ENCODE measurements at places on chromosomes 6 and 20.

DNA sequence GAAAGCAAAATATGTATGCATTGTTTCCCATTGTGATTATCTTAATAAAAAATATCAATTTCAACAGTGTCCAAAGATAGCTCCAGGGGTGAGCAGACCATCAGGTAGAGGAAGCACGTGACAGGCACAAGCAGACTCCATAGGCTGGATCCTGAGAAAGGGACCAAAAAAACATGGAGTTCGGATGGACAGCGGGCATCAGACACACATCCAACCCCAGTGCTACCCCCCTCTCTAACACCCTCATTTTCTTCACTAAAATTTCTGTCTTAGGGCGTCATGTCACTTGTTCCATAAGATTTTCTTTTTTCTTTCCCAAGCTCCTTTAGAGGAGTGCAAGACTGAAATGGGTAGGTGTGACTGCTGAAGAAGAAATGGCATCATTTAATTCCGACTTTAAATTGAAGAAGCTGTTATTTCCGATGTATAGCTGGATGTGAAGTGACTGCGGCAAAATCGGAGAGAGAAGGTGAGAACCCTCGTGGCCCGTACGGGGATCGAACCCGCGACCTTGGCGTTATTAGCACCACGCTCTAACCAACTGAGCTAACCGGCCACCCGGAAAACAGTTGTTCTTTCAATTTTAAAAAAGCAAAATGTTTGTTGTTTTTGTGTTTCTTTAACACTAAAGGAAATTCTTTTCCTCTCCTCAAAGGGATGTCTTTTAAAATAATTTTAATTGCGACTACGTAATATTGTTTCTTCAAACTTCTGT lies 10.3 kb upstream of the PRSS16 start:
- no peak for DNase-seq

- no peak for DNase-seq
These were observed 10.7 kb upstream of the SLC17A4 start for GRCh38 chr6:25743868-25744267.

GRCh38 chr6:90809035-90809434 lies 222.2 kb upstream of the MAP3K7 start:
- DNase-seq: no peak

DNA sequence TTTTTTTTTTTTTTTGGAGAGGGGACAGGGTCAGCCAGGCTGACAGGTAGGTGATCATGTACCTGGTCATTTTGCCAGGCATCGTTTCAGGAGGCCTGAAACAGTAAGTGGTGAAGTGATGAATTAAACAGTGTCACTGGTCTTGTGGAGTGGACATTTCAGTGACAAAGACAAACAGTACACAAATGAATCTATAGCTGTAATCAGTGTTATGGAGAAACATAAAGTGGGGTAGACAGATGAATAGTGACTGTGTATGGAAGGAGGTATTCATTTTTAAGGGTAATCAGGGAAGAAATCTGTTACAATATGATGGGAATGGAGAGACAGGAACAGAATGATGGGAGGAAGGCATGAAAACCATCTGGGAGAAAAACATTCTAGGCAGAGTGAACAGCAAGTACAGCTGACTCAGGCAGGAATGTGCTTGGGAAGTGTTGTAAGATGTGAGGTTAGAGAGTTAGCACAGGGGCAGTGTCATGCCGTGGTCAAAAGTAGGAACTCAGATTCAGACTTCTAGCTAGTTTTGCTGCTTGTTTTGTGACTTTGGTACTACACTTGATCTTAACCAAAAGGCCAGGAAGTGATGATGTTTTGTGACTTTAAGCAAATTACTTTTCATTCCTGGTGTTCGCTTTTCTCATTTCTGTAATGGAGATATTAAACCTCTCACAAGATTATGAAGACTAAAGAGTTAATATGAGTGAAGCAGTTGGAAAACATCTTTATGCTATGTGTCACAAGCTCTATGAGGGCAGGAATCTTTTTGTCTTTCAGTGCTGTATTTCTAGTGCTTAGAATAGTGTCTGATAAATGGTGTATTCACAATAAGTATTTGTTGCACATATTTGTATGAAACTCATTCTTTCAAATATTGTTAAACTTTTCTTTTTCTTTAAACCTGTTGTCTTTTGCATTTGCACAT lies 43.4 kb downstream of the QKI start:
- DNase-seq: no peak

GRCh38 chr6:112780498-112781096 lies 433.5 kb downstream of the RFPL4B start:
- no peak for DNase-seq

DNA sequence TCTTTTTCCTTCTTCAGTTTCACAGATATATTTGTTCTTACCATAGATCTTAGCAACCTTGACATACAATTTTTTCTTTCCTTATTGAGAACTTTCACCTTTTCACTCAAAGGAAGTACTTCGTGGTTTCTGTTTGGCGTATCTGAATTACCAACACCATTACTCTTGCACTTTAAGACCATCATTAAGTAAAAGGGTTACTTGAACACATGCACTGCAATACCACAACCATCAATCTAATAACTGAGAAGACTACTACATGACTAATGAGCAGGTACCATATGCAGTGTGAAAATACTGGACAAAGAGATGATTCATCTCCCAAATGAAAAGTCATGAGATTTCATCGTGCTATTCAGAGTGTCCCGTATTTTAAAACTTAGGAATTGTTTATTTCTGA lies 21.7 kb upstream of the SENP6 start:
- no peak for DNase-seq

- no peak for DNase-seq
These were observed 144.1 kb downstream of the QRSL1 start for GRCh38 chr6:106773522-106773921.

- no peak for DNase-seq
These were observed 251.8 kb downstream of the BTBD9 start for GRCh38 chr6:38387971-38388370.

- DNase-seq: no peak
These were observed 40.4 kb downstream of the FAM8A1 start for GRCh38 chr6:17640477-17640917.

DNA sequence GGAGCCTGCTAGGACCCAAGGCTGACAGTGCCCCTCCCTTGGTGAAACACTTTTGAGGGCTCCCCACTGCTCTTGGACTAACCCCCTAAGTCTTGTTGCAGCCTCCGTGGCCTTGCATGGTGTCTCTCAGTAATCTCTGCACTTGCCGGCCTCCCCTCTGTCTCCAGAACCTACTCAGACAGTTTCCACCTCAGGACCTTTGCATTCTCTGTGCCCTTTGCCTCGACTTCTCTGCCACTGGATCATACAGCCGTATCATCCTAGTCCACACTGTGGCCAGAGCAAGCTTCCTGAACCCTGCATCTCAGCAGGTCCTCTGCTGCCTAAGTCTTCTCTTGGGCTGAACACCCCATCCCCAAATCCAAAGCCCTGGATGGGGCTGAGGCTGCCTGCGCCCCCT lies 152.0 kb upstream of the PTPN1 start:
- DNase-seq: no peak

DNA sequence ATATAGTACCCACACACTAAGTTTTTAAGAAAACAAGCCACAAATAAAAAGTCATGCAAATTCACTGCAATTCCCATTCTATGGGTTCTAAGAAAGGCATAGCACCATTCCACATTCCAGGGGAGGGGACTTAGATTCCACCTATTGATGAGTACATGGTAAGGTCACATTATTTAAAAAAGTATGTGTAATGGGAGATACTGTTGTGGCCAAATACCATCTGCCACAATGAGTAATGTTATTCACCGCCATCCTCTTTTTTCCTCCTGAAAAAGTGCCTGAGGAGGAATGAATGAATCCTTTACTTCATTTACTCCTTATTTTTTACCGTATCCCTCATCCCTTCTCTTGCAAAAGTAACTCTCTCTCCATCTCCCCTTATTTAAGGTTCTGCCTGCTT lies 27.0 kb upstream of the ADGRF1 start:
- DNase-seq: no peak

- no peak for DNase-seq
These were observed 26.3 kb downstream of the SERINC1 start for GRCh38 chr6:122445274-122445673.

GRCh38 chr6:26575494-26575939 lies 21.2 kb upstream of the ABT1 start:
- no peak for DNase-seq

DNA sequence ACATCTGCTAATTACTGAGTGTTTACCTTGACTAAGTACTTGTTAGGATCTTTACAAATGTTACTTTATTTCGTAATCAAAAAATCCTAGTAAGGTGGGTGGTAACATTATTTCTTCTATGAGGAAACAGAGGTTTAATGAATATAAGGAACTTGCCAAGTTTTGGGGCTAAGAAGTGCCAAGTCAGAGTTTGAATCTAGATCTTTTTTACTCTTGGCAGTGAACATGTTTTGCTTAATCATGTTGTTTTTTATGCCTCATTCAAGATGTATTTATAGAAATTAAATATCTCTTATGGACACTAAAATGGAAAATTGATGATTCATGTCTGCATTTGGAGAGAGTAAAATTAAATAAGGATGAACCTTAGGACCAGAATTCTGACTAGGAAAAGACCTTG lies 393.7 kb downstream of the UTRN start:
- no peak for DNase-seq

- no peak for DNase-seq
These were observed 26.3 kb upstream of the TFAP2A start for GRCh38 chr6:10441004-10441654.

- DNase-seq: no peak
These were observed 204.8 kb upstream of the NOX3 start for GRCh38 chr6:155660251-155660977.

DNA sequence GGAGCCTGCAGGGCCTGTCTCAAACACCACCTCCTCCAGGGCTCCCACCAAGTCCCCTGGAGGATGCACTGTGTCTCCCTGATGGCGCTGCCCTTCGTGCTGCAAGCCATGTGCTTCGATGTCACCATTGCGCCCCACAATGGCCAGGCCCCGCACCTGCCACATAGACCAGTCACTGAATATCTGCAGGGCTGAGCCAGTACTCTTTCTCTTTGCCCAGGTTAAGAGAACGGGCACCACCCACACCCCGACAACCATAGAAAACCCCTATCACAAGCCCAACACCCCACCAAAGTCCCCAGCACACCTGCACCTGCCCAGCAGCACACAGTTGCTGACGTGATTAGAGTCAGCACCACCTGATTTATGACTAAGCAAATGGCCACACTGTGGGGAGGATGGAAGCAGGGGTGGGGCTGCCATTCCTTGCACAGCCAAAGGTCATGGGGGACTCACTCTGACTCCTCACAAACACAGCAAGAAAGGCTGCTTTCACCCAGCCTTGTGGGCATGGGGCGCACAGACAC lies 104.3 kb downstream of the SLC23A2 start:
- no peak for DNase-seq

DNA sequence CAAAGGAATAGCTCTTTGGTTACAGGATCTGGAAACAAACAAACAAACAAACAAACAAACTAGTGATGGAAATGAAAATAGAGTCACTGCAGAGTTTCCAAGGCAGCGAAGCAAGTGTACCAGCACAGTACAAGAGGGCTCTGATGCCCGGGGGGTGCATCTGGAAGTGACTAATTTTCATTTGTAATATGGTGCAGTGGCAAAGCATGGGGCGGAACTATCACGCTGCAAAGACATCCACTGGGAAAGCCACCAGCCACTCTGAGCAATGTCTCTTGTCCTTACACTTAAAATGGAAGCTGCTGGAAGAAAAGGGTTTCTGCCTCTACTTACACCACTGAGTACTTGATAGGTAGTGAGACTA lies 44.4 kb upstream of the NEDD9 start:
- no peak for DNase-seq

DNA sequence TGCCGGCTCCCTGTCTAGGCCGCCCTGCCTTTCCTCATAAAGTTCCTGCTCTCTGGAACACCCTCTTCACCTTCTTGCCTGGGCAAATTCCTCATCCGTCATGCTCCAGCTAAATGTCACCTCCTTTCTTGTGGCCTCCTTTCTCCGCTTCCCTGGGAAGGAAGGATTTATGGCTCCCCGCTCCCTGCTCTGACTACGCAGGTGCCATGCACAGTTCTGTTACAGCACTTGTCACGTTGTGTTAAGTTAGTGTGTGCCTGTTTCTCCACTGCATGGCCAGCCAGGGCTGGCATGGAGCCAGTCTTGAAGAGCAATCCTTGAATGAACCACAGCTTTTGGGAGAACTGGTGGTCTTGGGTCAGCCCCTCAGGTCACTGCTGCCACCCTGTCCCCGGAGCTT lies 61.7 kb downstream of the CD40 start:
- DNase-seq: no peak

DNA sequence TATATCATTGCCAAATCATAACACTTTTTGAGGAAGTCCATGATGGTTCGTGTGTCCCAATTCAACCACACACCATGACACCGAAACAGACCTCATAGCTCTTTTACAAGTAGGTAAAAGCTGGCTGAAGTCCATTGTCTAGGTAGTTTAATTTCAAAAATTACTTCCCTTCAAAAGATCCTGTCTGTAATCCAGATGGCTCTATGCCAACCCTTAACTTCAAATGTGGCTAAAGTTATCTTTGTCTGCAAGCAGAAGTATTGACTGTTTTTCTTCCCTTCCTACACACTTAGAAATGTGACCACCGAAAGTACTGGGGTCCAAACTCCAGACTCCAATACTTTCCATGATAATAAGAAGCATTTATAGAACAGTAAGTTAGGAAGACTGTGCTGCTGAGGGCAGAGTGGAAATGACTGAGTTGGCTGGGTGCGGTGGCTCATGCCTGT lies 8.3 kb upstream of the TIAM2 start:
- DNase-seq: no peak

GRCh38 chr6:62904687-62905086 lies 306.6 kb upstream of the FKBP1C start:
- DNase-seq: no peak

DNA sequence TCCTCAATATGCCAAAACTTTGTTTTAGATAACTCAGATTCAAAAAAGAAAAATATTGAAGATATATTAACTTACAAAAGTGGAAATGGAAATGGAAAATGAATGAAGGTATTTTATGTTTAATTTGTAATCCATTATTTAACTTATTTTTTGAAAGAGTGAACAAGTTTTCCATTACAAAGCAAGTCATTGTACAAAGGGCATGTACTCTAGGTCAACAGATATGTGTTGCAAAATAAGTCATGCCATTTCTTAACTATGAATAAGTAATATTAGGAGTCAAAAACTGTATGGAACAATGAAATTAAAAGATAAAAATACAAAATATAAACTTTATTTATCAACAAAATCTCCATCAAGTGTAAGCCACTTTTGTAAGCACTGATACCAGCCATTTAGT lies 25.9 kb upstream of the DEFB113 start:
- no peak for DNase-seq

- DNase-seq: no peak
These were observed 122.6 kb downstream of the LRRC1 start for GRCh38 chr6:53917464-53917842.

- DNase-seq: no peak
These were observed 3.4 kb upstream of the HELZ2 start for GRCh38 chr20:63577317-63577894.

DNA sequence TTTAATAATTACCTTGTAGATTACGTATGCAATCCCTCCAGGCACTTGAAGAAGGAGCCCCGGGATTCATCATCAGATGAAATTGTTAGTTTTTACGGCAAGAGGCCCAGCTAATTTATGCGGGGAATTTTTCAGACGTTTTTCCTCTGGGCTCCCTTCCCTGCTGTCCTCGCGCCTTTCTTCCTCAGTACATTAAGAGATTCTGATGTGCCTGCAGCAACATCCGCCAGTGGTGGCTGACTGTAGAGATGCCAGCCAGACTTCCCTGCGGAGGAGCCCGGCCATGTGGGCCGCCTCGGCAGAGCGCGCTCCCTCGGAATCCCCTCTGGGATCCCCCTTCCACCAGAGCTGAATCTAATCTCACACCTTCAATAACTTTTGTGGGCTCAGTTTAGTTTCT lies 46.4 kb upstream of the POU3F2 start:
- DNase-seq: no peak

Measured in cortex of kidney (tissue), 1 donor.